Stimulated activated CD4-positive, alpha-beta T cell treated with anti-CD3 and anti-CD28 coated beads, Interleukin-12 subunit alpha, Interleukin-12 subunit beta, amount 100 ng/mL, for 4 hours (primary cell): ENCODE measurements at places on chromosomes 4 and X.

DNA sequence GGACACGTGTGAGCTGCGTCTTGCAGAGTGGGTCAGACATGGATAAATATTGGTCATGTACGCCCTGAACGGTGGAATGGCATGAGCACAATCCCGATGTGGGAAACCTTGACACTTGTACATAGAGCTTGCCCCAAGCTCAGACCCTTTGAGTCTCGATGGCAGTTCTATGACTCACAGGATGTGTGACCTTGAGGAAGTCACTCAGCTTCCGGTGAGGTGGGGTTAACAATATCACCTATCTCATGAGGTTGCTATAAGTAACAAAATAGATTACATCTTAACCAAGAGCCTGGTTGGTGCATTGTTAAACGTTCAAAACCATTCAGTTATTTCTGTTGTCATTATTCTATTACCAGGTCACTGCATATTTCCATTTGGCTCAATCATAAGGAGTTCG is 109.1 kb upstream of the TBL1X start:
- no peak for DNase-seq

GRCh38 chrX:96688789-96689188 is 4.1 kb downstream of the DIAPH2 start:
- DNase-seq: no peak

DNA sequence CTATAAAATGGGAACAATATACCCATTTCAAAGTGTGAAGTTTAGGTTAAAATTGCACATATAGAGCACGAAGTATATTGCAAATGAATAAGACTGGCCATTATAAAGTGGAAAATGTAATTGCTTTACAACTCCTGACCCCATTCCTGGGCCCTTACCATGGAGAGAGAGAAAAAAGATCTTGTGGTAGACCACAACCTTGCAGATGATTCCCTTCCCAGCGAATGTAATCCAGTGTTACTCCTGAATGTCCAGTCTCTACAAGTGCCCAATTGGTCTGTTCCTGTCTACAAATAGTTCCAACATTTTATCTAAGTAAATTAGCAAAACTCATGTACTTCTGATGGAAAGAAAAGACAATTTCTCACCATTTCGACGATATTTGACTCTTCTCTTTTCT is 184.1 kb upstream of the LNX1 start:
- DNase-seq: no peak

- no peak for DNase-seq
Measured at GRCh38 chr4:140947506-140947905, 185.8 kb downstream of the RNF150 start.

DNA sequence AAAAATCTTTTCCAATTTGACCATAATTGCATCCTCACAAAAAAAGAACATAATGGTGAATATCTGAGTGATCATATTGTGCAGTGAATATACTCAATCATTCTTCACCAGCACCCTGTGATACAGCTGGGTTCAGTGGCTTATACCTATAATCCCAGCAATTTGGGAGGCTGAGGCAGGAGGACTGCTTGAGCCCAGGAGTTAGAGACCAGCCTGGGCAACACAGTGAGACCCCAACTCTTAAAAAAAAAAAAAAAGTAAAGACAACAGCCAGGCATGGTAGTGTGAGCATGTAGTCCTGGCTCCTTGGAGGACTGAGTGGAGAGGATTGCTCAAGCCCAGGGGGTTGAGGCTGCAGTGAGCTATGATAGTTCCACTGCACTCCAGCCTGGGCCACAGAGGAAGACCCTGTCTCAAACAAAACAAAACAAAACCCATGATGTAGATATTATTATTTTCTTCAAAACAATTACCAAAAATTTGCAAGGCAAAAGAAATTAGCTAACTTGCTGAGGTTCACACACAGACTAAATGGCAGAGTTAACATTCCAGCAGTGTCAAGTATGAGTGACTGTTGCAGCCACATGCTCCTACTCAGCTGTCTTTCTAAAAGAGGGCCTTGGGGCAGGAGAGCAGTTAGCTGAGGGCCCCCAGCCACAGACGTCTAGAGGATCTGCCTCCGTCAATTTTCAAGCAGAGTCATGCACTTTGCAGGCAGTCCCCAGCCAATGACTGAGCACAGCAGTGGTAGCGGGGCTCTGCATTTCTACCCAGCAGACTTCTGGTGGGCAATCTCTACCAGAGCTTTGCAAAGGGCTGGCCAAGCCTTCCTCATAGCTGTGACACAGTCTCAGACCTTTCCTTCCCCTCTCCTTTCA is 33.4 kb downstream of the ADGRA3 start:
- no peak for DNase-seq

DNA sequence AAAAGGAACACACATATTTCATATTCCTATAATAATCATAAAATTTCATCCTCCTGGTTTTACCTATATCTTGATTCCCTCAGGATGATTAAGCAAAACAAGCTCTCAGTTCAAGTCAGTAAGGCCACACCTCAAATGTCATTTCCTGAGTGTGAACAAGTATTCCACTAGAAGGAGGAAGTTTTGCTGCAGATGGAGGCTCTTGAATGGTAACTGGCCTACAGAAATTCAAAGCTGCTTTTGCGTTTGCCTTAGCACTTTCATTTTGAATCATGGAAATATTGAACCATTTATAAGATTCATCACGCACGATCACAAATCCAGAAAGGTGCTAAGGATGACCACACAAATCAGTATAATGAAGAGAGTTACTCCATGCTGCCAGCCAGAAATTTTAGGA is 254.4 kb upstream of the CXXC4 start:
- no peak for DNase-seq

- no peak for DNase-seq
Measured at GRCh38 chrX:106725931-106726330, 570 bp upstream of the RNF128 start.

- no peak for DNase-seq
Measured at GRCh38 chr4:99683895-99684294, 26.3 kb upstream of the C4orf54 start.

- DNase-seq: no peak
Measured at GRCh38 chr4:130110189-130110588, 1014.2 kb downstream of the C4orf33 start.

- no peak for DNase-seq
Measured at GRCh38 chr4:87005369-87005689, 70.5 kb downstream of the AFF1 start.

GRCh38 chr4:26323821-26324220 is 3.0 kb downstream of the RBPJ start:
- DNase-seq: no peak

DNA sequence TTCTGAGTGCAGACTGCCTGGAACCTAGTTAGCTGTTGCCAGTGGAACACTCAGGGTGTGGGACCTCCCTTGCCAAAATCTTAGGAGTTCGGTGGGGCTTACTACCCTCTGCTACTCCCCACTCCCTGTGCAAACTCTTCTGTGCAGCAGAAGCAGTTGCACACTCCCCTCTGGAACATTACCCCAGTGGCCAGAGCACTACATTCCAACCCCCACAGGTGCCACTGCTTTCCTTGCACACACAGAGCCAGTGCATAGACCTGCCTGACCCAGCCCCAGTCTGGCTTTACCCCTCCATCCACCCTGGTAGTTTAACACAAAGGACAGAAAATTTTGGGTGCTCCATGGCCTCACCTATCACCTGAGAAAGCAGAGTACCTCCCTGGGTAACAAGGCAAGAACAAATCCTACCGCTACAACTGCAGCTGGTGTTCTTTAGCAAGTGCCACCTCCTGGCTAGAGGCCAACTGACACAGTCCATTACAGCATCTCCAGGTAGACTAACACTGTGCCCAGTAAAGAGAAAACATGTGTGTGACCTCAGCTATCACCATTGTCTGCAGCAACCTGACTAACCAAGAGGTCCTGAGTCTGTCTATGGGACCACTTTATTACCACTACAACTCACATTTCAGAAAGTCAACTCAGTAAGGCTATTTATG is 11.5 kb upstream of the RASSF6 start:
- DNase-seq: no peak

DNA sequence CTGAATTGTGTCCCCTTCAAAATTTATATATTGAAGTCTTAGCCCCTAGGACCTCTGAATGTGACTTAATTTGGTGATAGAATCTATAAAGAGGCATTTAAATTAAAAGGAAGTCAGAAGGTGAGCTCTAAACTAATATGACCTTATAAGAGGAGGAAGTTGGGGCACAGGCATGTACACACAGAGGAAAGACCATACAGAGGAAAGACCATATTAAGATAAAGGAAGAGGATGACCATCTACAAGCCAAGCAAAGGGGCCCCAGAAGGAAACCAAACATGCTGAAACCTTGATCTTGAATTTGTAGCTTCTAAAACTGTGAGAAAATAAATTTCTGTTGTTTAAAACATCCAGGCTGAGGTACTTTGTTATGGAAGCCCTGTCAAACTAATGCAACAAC is 26.9 kb upstream of the CYBB start:
- no peak for DNase-seq

DNA sequence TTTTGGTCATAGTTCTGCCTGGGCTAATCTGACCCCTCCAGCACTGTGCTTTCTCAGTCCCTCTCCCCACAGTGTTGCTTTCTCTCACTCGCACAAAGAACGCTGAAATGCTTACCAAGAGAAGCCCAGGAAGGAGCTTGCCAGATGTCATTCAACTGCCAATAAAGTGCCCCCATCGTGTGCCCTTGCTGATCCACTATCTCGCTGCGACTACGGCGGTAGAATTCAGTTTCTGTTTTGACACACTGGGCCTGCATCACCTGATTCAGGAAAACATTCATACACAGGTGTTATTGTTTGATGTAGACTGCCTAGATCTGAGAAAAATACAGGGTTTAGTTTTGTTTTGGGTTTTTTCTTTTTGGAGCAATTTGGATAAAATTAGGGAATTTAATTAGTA is 121.2 kb downstream of the MANBA start:
- no peak for DNase-seq

GRCh38 chrX:102654696-102655095 is 3.4 kb downstream of the GPRASP1 start:
- no peak for DNase-seq

DNA sequence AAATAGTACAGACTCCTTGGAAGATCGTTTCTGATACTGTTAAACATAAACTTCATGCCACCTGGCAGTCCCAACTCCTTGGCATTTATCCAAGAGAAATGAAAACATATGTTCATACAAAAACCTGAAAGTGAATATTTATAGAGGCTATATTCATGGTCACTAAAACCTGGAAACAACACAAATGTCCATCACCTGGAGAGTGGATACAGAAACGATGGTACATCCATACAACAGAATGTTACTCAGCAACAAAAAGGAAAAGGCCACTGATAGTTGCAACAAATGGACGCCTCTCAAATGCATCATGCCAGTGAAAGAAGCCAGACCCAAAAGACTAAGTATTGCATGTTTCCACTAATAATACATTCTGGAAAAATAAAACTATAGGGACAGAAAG is 34.0 kb upstream of the SORBS2 start:
- DNase-seq: no peak

DNA sequence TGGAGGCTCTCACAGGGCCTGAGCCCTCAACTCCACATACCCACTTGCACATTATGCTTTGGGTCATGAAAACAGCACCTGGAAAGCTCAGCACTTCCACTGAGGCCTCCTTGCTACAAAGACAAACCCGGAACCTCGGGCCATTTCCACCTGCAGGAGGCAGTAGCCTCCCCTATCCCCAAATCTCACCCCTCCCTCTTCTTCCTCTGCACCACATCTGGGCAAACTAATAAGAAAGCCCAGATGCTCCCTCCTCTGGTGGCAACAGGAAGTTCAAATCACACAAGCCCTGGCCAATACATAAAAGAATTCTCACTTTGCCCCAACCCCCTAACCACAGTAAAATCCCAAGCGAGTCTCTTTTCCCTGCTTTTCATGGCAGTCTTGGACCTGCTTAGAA is 136.4 kb downstream of the MAPK10 start:
- no peak for DNase-seq

DNA sequence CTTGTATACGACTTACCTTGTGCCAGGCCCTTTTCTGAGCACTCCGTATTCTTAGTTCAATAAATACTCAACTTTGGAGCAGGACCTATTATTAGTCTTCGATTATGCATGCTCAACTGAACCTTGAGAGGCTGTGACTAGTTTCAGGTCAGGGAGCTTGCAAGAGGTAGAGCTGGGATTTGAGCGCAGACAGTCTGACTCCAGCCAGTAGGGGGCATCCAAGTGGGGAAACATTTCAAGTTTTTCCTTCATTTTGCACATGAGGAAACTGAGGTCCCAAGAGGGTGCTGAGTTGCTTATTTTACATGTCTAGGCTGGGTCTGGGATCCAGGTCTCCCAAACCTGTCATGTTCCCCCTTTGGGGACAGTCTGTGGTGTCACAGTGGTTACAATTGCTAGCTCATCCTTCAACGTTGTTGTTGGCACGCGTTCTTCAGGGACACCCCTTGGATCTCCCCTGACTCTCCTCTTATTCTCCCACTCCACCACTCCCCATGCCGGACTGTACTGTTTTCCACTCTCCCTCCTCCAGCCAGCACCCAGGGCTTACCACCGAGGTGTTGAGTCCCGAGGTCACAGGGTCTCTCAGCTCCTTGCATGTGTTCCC is 6.7 kb upstream of the PRICKLE3 start:
- no peak for DNase-seq

GRCh38 chr4:21976166-21976565 is 27.6 kb upstream of the KCNIP4 start:
- DNase-seq: no peak

GRCh38 chrX:34624416-34624815 is 32.7 kb downstream of the TMEM47 start:
- DNase-seq: no peak

GRCh38 chr4:31124008-31124585 is 403.9 kb downstream of the PCDH7 start:
- DNase-seq: no peak

GRCh38 chr4:4655901-4656300 is 114.1 kb upstream of the STX18 start:
- DNase-seq: no peak

DNA sequence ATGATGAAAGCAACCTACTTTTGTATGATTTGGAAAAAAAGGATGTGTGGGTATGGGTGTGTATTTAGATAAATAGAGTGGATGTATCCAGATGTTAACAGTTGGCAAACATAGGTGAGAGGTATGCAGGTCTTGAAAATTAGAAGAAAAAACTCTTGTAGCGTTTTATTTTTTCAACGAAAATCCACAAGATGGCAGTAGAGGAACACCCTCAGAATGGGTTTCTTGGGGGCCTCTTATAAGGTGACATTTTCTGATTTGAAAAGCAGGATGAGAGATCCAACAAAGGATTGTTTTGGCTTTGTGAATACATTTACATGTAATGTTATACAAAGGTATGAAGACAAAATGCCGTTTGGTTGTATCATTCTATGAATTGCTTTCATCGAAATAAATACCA is 68.3 kb downstream of the FMR1NB start:
- DNase-seq: no peak

DNA sequence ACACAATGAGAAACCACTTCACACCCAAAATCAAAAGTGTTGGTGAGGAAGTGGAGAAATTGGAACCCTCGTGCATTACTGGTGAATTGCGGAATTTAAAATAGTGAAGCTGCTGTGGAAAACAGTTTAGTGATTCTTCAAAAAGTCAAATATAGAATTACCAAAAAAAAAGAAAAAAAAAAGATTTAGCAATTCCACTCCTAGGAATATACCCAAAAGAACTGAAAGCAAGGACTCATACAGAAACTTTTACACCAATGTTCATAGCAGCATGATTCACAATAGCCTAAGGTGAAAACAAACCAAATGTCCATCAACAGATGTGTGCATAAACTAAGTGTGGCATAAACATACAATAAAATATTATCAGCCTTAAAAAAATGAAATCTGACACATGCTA is 364.3 kb upstream of the FAM241A start:
- no peak for DNase-seq

GRCh38 chr4:42478509-42478908 is 81.2 kb downstream of the SHISA3 start:
- no peak for DNase-seq
